Tibial artery (tissue), 4 donors: ENCODE measurements at places on chromosomes 5 and 9.

- no peak for DNase-seq
Measured at GRCh38 chr9:134488331-134489280, 153.0 kb upstream of the COL5A1 start.

- DNase-seq: no peak
Measured at GRCh38 chr5:54821445-54822323, 163.7 kb downstream of the ESM1 start.

DNA sequence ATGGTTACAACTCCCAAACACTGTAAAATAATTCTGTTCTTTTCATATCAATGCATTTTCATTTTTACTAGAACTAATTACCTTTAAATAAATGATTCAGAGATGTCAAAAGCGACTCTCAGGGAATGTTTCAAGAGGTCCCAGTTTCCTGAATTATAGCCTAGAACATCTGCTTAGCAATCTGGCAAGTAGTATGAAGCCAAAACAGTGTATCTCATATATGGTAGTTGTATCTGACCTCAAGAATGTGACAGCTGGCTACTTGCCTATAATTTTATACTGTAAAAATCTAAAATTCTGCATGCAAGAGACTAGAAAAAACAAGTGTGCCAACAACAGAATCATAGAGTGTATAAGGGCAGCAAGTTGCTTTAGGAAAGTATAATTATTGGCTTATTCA is 187.7 kb upstream of the POU5F2 start:
- no peak for DNase-seq

- no peak for DNase-seq
Measured at GRCh38 chr9:133048595-133048994, 13.2 kb upstream of the CEL start.
